CD4-positive, alpha-beta T cell treated with Interleukin-1 beta for 1 hour (primary cell): ENCODE measurements at places on chromosomes 16 and 17.

GRCh38 chr16:87054856-87055255, 262.3 kb downstream of the C16orf95 start:
- DNase-seq, result no peak

GRCh38 chr16:46844771-46845170, 13.8 kb upstream of the C16orf87 start:
- no peak for DNase-seq

DNA sequence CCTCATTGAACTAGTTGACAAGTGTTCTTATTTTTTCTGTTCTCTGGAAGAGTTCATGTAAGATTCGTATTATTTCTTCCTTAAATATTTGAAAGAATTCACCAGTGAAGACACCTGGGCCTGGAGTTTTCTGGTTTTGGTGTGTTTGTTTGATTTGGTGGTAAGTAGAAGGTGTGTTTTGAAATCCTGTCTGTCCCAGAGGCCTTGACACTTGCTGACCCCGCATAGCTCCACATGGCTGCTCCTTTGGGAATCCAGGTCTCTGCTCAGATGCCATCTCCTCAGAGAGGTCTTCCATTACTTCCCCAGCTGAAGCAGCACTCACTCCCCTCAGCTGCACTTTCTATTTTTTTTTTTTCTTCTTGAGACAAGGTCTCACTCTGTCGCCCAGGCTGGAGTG, 5.7 kb upstream of the NUP93 start:
- DNase-seq, result no peak

DNA sequence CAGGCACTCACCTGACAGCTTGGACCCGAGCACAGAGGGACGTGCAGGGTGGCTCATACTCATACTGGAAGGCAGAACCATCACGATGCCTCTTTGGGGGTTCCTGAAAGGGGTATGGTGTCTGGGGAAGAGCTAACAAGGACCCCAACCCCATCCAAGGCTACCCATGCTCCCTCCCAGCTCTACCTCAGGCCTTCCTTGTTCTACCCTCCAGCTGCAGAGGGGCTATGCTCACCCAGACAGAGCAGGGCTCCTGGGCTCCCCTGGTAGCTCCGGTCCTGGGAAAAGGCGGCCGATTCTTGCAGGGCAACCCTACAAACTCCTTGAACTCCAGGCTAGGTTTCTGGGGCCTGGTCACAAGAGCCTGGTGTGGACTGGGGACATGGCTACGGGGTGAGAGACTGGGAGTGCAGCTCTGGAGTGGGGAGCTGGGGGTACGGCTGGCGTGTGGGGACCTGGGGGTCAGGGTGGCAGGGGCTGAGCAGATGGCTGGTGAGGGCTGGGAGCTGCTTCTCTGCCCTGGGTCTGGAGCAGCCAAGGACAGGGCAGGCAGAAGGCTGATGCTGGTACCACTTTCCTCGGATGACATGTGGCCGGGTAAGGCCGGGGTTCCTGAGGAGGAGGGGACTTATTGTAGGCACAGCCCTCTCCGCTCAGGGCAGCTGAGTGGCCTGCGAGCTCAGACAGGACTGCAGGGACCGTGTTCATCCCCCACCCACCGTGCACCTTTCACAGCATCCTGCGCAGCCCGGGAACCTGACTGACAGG, 2.1 kb downstream of the ACD start:
- no peak for DNase-seq

GRCh38 chr17:46212634-46213435, 19.6 kb upstream of the KANSL1 start:
- DNase-seq, result peak; percentile 85

DNA sequence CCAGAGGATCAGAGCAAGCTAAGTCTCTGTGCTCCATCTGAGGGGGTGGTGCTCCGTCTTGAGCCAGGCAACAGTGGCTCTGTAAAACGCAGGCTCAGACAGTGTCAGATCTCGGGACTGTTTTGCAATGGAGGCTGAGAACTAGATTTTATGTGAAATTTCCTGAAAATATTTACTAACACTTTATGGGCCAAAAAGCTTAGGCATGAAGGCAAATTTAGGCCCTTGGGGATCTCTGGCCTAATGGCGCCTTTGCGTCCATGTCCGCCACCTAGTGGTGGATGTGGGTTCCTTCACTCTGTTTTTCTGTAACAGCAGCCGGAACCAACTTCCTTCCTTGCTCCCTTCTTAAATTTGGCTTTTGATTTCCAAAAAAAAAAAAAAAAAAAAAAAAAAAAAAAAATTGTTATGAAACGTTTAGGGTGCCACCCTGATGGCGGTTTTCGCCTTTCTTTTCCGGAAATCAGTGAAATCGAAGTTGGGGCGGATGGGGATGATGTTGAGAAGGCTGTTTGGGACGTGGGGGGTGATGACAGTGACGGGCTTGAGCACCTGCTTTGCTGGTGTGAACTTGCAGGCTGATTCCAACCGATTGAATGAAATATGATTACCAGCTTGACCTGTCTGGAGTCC, 14.0 kb upstream of the ELAC2 start:
- peak; percentile 39 for DNase-seq

DNA sequence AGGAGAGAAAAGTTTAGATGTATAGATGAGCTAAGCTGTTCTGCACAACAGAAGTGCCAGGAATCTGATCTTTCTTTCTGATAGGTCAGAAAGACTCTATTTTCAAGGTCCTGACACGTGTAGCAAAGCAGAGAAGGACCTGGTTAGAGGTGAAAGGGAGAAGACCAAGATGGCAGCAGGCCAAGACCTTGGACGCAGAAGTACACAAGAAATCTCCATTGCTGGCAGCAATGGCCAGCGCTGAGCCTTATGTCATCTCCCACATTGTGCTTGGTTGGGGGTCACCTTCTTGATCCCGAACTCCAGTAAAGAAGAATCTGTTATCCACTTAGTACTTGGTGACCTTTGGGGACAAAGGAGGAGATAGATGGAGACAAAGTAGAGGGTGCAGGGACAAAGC, 41.8 kb upstream of the AKAP1 start:
- no peak for DNase-seq
